ENCODE measurements at places on chromosomes 4 and X.
A peak's percentile ranks its signal among the peaks of the same experiment; 100 is the strongest.

- DNase-seq = no peak
Measured at GRCh38 chrX:110363244-110363643, 4.6 kb downstream of the RTL9 start.

- DNase-seq = no peak
Measured at GRCh38 chr4:93660036-93660435, 168.5 kb upstream of the ATOH1 start.

DNA sequence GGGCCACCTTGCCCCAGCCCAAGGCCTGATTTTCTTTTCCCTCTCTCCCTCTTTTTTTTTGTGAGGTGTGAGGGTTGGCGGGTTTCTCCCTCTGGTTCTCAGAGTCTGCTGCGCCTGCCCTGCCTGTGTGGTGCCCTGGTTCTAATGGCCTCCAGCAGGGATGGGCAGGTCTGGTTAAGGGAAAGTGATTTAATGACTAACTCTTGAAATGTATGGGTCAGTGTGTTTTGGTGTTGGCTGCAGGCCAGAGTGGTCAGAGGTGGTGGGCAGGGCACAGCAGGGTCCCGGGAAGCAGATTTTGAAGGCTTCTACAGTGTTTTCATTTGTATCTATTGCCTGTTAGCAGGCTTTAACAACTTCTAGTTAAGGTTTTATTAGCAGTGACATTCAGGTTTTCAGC lies 39.0 kb downstream of the JADE1 start:
- no peak for DNase-seq

GRCh38 chr4:163806653-163807052 lies 312.2 kb downstream of the TMA16 start:
- DNase-seq = no peak

DNA sequence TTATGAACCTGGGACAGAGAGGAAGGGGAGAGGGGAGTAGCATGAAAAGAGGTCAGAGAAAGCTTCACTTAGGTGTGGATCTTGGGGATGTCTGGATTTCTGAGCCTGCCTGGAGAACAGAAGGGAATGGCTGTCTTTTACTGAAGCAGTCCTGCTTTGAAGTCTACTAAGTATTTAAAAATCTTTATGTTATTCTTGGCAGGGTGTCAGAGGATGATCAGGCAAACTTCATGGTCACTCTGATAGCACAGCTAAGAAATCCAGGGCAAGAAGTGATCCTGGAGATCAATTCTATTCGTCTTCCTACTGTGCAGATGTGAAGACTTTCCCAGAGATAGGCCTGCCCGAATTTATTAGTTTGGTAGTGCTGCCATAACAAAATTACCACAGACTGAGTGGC lies 464.4 kb upstream of the BOD1L1 start:
- DNase-seq = no peak

- no peak for DNase-seq
Measured at GRCh38 chrX:101369687-101370086, 16.3 kb downstream of the BTK start.

- DNase-seq = no peak
Measured at GRCh38 chr4:185879666-185880312, 67.8 kb upstream of the SORBS2 start.

GRCh38 chr4:127575888-127576287 lies 56.9 kb upstream of the INTU start:
- no peak for DNase-seq

- DNase-seq = no peak
Measured at GRCh38 chr4:69025999-69026387, 70.3 kb upstream of the UGT2B7 start.

DNA sequence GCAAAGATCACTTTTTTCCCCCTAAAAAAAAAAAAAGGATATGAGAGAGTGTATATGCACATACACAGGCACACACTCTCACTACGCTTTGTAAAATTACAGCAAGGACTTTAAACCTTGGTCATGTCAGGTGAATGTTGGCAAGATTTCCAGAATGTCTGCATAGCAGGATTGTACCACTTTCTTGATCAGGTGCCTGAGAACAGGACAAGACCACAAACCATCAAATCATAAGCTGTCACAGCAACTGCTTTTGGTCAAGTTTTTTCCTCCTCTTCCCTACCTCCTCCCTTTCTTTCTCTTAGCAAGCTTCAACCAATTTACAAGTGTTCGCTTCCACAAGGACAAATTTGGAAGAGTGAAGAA lies 15.3 kb downstream of the PPARGC1A start:
- no peak for DNase-seq

DNA sequence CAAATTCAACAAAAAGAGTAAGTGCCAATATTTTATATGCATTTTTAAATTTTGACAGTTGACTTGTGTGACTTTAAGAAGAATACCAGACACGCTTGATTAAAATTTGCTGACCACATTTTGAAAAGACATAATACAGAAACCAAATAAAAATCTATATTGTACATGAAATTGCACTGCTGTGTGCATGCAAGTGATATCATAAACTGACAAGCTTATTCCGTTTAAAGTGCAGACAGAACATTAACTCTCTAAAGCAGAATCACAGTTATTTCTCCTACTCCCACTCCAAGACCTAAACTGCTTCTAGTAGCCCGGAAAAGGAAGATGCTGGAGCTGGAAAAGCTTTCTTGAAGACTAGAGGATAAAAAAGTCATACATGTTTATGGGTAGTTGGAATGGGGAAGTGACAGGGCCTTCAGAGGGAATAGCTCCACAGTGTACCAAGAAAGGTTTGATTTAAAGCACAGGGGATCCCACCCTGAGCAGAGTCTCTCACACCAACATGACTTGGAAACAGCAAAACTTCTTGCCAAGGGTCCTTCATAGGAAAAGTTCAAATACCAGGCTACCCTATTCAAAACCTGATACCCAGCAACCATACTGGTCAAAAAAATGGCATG lies 34.1 kb upstream of the NAF1 start:
- DNase-seq = no peak

- DNase-seq = peak; percentile 7
Measured at GRCh38 chr4:182975806-182976205, 58.6 kb upstream of the DCTD start.

- DNase-seq = no peak
Measured at GRCh38 chr4:173537613-173538147, 7.7 kb upstream of the HAND2 start.

DNA sequence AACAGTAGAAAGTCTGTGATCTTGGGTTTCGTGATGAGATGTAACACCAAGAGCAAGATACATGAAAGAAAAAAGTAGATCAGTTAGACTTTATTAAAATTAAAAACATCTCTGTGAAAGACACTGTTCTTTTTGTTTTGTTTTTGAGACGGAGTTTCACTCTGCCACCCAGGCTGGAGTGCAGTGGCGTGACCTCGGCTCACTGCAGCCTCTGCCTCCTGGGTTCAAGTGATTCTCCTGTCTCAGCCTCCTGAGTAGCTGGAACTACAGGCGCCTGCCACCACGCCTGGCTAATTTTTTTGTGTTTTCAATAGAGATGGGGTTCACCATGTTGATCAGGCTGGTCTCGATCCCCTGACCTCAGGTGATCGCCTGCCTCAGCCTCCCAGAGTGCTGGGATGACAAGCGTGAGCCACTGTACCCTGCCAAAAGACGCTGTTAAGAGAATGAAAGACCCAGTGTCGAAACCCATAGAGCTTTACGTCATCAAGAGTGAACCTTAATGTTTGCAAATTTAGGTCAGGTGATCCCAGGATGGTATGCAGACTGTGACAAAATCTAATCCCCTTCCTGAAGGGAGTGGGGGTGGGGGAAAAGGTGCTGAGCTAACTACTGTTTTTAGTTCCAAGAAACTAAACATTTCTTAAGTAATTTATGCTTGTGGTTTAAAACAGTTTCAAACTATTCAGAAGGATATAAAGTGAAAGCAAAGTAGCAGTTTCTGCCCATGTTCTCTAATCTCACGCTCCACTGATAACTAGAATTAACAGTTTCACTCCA lies 8.0 kb downstream of the OFD1 start:
- DNase-seq = peak; percentile 76

DNA sequence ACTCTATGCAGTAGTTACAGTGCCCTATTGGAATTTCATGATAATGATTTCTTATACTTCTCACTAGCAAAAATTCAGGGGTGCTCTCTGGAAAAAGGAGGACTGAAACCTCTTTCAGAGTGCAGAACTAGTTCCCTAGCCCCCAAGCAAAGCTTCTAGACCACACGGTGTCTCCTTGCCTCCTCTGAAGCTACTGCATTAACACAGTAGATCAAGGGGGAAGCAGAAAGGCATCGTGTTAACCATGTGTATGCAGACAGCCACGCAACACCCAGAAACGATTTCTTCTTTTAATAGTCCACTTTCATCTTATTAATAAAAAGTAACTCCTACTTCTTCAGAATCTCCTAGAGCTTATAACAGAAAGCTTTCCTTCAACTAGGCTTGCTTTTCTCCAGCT lies 44.7 kb downstream of the MAML3 start:
- DNase-seq = no peak

GRCh38 chr4:152981278-152981677 lies 45.2 kb downstream of the FHDC1 start:
- DNase-seq = no peak

DNA sequence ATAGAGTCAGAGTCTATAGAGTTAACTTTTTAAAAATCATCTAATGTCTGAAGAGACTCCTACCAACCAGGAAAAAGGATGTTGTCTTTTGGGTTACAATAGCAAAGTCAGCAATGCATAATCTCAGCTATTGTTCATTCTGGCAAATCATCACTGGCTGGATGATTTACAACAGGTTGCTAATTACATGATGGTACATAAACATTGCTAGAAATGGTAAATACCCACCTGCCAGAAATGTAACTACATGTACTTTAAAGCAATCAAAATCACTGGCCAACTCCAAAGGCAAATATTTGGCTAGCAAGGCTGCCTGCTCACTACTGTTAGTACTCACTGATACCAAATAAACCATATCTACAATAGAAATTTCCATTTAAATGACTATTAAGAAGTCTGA lies 91.1 kb downstream of the PPP3CA start:
- no peak for DNase-seq
